Stimulated activated CD4-positive, alpha-beta T cell treated with anti-CD3 and anti-CD28 coated beads, Interleukin-15, amount 100 ng/mL, for 1 hour (primary cell): ENCODE measurements at places on chromosomes 1 and 21.

DNA sequence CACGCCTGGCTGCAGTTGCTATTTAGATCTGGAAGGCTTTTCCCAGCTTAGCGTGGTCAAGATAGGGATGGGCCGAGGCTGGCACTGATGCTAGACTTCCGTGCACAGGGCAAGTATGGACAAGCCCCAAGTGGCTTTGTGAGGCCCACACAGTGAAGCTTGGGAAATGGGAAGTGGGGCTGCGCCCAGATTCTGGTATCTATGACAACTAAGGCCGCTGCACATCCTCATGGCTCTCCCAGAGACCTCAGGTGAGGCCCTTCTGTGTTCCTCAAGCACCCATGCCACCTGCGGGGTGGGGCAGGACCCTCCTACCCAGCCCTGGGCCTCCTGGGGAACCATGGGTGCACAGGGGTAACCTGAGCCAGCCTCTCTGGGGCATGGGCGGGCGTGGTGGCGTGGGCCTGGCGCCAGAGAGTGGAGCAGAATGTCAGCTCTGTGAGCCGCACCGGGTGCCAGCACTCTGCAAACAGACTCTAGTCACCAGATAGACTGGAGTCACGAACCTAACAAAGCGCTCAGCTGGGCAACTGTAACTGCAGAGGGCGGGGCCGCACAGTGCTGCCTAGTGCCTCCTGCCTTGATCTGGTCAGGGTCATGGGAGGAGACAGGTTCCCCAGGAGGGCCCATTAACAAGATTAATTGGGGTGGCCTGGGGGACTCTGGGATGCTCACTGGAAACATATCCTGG lies 46.4 kb downstream of the ELF3 start:
- DNase-seq = no peak

DNA sequence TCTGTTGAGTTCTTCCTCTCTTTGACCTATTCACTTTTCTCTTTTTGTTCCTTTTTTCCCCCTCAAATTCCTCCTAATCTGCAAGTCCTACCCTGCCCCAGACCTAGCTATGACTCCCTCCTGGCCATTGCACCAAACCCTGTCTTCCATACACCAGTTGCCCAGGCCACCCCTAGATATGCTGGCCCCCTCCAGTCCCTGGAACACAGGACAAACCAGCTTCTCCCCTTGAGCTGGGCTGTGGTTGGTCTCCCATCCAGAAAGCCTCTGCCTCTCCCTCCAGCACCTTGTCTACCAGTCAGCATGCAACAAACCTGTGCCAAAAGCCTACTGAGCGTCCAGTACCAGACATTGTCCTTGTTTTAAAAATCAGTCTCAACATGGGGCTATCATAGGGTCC lies 59.4 kb downstream of the ELK4 start:
- no peak for DNase-seq

GRCh38 chr1:51664421-51665240 lies 47.7 kb downstream of the OSBPL9 start:
- DNase-seq = no peak

DNA sequence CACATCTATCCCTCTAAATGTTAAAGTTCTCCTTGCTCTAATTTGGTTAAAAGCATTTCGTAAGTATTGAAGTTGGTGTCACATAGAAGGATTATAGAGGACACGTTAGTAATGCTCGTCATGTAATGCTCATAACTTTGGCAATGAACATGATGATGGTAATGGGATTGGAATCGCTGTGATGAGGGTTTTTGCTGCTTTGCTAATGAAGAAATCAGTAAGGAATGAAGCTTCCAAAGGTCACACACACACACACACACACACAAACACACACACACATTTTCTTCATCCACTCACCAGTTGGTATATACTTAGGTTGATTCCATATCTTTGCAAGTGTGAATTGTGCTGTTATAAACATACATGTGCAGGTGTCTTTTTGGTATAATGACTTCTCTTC lies 36.8 kb upstream of the ZNF648 start:
- no peak for DNase-seq

- no peak for DNase-seq
These were observed 10.1 kb upstream of the CNN3 start for GRCh38 chr1:94936861-94937620.

DNA sequence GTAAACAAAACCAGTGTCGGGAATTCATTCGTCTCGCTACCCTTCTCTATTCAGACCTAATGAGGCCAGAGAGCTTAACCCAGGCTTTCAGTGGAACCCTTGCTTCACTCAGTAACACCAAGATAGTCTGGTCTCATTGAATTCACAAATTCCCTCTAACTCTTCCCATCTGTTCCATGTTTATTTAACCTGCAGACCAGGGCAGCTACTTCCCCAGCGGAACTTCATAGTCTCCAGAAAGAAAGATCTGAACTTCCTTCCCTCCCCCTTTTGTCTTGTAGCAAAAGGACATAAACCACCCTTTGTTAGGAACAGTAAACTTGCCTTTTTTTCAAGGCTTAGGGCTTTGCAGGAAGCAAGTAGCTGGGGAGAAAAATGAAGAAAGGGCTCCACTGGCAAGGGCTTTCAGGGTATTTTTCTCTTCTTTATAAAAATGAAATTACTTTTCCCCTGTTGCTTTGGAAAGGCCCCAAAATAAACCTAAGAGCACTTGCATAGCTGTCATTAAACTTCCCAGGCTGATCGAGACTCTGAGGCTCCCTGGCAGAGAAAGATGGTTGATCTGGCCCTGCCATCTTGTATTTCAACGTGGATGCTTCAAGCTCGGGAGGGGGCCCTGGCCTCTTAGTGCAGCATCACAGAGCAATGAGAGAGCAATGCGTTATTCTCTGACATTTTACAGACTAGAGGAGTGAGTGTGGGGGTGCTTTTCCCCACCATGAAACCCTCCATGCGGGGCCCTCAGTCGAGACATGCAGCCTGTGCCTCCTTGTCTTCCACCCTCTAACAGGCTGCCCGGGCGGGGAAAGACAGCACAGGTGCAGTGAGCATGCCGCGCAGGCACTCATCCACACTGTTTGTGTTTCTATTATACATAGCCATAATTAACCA lies 30.0 kb downstream of the MIS18A start:
- DNase-seq = no peak

DNA sequence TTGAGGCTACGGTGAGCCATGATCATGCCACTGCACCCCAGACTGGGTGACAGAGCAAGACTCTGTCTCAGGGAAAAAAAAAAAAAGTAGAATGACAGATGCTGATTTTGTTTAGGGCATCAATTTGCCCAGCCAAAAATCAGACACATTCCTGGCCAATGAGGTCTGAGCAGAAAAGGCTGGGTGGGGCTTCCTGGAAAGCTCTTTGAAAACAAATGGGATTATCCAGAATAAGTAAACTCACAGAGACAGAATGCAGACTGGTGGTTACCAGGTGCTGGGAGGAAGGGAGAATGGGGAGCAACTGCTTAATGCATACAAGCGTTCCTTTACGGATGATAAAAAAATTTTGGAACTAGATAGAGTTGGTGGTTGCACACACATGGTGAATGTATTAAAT lies 10.1 kb upstream of the CITED4 start:
- DNase-seq = no peak

DNA sequence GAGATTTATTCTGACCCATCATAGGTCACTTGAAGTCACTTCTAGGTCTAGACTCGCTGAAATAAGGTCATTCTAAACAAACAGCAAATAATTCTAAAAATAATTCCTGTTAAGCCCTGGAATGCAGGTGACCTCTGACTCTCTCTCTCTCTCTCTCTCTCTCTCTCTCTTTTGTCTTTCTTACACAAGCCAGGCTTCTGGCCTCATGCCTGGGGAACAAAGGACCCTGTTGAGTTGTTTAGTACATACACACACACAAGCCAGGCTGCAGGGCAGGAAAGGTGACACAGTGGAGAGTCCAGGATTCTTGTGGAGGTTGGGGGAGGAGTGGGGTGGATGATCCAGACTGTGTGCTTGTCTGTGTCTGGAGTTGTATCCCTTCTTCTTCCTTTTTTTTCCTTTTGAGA lies 4.0 kb upstream of the MEX3A start:
- no peak for DNase-seq

DNA sequence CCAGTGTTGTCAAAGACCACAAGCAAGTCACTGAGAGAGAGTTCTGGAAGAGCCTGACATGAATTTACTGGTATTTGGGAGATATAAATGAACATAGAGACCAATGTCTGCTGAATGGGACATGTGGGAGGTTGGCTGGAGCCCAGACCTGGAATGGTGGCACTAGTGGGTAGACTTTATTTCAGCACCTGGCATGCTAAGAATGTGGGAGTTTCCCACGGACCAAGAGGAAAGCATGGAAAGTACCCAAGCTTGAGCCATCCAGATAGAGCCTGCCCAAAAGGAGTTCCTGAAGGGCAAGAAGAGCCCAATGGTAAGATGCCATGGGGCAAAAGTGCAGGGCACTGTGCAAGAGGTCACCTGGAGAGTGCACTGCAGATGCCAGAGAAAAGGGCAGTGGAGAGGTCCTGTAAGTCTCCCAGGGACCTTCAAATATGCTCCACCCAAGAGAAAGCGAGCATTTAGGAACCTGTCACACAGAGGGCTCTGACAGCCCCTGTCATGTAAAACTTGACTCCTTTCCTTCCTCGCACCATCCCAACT lies 8.1 kb upstream of the ZNF687 start:
- no peak for DNase-seq

- DNase-seq = no peak
These were observed 426.5 kb upstream of the BRINP3 start for GRCh38 chr1:190904091-190904695.

DNA sequence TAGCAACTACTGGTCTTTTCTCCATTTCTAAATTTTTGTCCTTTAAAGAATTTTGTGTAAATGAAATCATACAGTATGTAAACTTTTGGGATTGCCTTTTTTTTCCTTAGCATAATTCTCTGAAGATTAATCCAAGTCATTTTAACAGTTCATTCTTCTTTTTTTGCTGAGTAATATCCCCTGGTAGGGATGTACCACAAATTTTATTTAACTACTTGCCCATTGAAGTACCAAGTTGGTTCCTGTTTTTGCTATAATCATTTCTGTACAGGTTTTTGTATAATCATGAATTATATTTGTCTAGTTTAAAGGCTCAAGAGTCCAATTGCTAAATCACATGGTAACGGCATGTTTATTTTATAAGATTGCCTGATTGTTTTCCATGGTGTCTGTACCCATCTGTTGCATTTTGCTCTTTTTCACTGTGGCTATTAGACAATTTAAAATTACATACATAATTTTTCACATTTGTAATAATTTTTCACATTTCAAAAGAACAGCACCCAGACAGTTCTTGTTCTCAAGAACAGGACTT lies 891.1 kb downstream of the USP25 start:
- DNase-seq = no peak

GRCh38 chr1:33719326-33719725 lies 144.6 kb upstream of the HMGB4 start:
- no peak for DNase-seq

- DNase-seq = no peak
These were observed 3.5 kb downstream of the NBL1 start for GRCh38 chr1:19647643-19648042.

- DNase-seq = no peak
These were observed 18.6 kb downstream of the TAF5L start for GRCh38 chr1:229607370-229607769.

GRCh38 chr1:202844935-202845334 lies 34.2 kb downstream of the PCAT6 start:
- no peak for DNase-seq

- no peak for DNase-seq
These were observed 85.6 kb upstream of the KCNA3 start for GRCh38 chr1:110760321-110760720.

GRCh38 chr1:94092210-94092613 lies 28.7 kb downstream of the ABCA4 start:
- DNase-seq = no peak

- DNase-seq = no peak
These were observed 58.0 kb upstream of the WDR26 start for GRCh38 chr1:224492632-224493031.

- DNase-seq = no peak
These were observed 10.9 kb downstream of the POMGNT1 start for GRCh38 chr1:46187106-46187869.

GRCh38 chr21:45531393-45532215 lies 10.6 kb downstream of the SLC19A1 start:
- no peak for DNase-seq

GRCh38 chr1:42439940-42440339 lies 15.9 kb downstream of the ZMYND12 start:
- no peak for DNase-seq

GRCh38 chr1:110254604-110255391 lies 44.7 kb downstream of the KCNC4 start:
- DNase-seq = no peak

DNA sequence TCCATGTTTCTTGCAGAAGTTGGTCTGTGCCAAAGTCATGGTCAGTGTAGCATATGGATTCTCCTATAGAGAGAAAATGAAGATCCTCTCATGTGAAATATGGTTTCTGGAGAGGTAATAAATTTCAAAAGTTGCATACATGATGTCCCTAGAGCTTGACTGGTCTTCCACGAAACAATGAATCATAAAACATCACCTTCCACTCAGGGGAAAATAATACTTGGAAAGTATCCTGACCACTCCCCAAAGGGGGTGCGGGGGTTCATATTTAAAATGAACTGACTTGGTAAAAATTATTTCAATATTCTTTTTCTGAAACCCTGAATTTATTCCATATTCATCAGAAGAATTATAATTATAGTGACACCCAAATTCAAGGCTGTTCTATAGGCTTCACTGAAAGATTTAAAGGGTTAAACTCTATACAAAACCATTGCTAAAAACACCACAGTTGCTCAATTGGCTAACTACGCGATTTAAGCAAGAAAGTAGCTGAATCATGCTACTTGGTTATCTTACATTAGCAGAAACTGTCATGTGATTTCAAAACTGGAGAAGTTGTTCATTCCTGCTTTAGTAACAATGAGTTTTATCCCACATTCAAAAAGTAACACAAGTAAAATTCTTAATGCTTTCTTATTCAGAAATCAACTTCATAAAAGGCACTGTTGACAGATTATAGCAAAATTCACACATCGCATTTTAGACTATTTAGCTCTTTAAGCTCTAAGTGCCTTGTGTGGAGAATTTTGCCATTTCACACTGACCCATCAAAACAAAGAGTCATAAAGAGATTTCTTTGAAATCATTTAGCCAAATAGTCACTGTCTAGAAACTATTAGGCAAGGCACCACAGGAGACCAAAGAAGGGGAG lies 5.3 kb downstream of the CREG1 start:
- no peak for DNase-seq

DNA sequence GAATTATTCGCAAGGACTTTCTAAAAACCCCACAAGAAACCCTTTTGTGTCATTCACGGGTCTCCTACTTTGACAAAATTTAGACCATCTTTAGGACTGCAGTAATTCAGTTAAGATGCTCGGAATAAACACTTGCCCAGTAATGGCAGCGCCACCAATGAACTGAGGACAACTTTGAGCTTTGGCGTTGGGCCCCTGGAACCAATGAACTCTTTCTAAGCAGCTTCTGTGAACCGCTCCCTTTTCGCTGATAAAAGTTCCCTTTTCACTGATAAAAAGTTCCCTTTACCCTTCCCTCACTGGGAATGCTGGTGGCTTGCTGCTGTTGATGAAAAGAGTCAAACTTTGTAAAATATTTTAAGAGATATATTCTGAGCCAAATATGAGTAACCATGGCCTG lies 1.5 kb upstream of the MRPL55 start:
- no peak for DNase-seq
